ENCODE measurements at places on chromosomes 7 and 10.

GRCh38 chr7:38669965-38670520 is 38.9 kb upstream of the AMPH start:
- no peak for DNase-seq

DNA sequence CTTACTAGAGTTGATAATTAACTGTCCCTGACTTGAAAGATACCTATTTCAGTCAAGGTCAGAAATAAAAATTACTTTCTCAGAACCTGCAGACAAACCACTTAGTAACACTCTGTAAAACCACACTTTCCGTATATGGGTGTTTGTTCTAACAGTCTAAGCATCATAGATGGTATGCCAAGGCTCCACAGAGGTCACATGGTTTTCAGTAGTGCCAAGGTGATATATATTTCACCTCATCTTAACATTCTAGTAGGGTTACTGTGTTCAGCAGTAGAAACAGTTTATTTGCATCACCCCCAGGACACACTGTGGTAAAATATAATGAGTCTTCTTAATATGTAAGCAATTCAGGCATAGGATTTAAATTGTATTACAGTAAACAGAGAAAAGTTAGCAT is 61.5 kb downstream of the KCND2 start:
- no peak for DNase-seq

DNA sequence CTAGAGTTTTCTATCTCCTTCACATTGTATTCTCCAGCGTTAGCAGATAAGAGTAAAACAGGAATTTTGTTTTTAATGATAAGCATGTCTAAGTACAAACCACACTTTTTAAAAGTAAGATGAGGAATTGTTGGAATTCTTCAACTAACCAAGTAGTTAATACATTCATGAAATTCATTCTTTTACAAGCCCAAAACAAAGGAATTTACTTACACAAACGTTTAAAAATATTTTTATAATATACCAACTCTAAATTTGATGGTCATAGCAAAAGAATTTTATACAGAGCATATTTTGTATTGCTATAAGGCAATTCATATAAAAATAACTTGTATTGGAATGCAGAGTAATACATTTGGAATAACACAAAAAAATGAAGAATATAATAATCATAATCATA is 51.3 kb downstream of the TWIST1 start:
- no peak for DNase-seq

DNA sequence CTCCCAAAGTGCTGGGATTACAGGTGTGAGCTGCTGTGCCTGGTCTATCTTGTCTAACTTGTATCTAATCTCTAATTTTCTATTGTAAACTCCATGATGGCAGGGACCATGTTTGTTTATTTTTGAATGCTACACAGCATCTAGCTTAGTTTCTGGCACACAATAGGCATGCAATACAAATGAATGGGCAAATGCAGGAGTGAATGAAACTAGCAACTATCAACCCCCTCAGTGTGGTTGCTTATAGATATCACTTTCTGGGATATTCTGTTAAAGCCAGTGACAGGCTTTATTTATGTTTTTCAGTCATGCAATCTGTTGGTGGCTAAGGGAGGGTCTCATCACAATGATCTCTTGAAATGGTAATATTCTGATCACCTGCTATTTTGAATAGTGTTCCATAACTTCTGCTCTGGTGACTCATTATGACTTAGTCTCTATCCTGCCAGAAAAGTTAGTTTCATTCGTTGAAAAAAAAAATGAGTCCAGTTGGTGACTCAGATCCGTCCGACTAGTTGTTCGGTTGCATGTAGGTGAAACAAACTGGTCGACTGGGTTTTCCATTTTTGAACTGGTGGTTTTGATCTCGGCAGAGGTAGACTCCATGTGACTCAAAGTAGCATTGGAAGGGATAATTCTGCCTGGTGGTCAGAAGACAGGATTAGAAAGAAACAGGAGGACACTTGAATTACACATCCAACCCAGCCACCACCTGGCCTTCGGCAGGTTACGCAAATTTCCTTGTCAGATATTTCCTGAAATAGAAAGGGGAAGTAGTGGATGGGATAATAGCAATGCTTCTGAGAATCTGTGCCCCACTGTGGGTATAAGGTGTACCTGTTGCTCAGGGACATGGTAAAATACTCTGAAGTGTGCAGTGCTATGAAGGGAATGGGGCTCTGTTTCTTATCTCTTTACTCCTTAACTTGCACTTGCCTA is 76.8 kb downstream of the GATA3 start:
- no peak for DNase-seq

DNA sequence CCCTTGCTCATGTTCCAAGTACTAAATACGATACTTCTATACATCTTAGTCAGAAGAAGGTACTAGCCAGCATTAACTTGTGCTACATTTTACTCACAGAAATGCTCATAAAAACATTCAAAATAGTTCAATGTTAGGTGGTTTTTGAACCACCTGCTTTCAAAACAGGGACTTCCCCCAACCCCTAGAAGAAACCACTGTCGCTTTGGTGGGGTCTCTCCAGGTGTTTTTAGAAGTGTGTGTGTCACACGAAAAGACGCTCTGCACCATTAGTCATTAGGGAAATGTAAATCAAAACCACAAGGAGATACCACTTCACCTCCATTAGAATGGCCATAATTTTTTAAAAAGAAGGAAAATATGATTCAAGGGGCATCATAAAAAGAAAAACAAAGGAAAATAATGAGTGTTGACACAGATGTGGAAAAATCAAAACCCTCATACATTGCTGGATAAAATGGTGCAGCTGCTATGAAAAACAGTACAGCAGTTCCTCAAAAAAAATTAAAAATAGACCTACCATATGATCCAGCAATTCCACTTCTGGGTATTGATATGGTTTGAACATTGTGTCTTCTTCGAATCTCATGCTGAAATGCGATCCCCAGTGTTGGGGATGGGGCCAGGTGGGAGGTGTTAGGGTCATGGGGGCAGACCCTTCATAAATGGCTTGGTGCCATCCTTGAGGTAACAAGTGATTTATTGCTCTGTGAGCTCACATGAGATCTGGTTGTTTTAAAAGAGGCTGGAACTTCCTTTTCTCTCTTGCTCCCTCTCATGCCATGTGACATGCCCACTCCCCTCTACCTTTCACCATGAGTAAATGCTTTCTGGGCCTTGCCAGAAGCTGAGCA is 74.2 kb downstream of the MALSU1 start:
- DNase-seq: peak; percentile 37

GRCh38 chr7:43742692-43743091 is 13.4 kb upstream of the COA1 start:
- no peak for DNase-seq

DNA sequence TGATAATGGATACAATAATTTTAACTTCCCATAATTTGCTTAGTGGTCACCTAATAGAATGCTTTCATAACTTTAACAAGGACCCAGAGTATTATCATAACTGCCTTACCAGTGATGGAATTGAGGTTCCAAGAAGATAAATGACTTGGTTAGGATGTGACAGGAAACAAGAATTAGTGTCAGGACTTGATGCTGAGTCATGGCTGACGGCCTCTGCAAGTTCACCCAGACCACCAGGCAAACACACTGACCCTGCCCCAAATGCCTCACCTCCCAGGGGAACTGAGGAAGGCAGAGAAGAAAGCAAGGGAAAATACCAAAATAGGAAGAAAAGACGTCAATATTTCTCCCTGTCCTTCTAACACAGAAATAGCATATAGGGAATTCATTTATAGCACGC is 636.3 kb downstream of the PARD3 start:
- DNase-seq: no peak

- no peak for DNase-seq
Measured at GRCh38 chr7:159051916-159052315, 92.8 kb downstream of the VIPR2 start.

DNA sequence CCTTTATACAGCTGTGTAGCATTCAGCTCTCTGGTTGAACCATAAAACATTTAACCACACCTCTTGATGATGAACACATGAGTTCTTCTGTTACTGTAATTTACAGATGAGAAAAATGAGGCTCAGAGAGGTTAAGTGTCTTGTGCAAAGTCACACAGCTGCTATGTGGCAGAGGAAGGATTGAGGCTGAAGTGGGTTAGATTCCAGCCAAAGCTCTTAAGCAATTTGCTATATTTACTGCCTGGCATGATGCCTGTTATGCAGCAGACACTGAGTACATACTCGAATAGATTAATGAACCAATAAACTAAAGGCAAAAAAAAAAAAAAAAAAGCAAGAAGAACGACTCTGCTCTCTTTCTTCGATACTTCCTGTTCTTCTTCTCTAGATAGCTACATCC is 35.7 kb downstream of the GFRA1 start:
- peak; percentile 17 for DNase-seq

- DNase-seq: no peak
Measured at GRCh38 chr10:24882047-24882698, 70.2 kb downstream of the PRTFDC1 start.

GRCh38 chr7:83054472-83054871 is 108.2 kb downstream of the PCLO start:
- no peak for DNase-seq

- no peak for DNase-seq
Measured at GRCh38 chr7:1245524-1246050, 12.9 kb downstream of the UNCX start.

DNA sequence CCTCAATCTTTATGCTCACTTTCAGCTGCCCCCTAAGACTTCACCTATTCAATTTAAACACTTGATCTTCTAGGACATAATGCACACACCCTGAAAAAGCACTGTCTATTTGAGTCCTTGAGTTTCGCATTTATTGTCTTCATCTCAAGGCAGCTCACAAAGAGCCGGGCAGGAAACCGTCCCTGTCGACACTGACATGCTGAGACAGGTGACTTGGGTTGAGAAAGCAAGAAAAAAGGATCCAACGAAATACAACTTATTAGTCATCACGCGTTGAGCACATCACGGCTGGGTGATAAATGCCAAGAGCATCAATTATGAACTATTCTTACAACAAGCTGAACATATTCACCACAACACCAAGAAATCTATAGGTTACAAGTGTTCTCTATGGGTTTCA is 91.1 kb downstream of the CALN1 start:
- no peak for DNase-seq

GRCh38 chr10:98858525-98858924 is 377.1 kb downstream of the HPSE2 start:
- no peak for DNase-seq

GRCh38 chr10:127935071-127935561 is 28.2 kb downstream of the PTPRE start:
- DNase-seq: no peak

DNA sequence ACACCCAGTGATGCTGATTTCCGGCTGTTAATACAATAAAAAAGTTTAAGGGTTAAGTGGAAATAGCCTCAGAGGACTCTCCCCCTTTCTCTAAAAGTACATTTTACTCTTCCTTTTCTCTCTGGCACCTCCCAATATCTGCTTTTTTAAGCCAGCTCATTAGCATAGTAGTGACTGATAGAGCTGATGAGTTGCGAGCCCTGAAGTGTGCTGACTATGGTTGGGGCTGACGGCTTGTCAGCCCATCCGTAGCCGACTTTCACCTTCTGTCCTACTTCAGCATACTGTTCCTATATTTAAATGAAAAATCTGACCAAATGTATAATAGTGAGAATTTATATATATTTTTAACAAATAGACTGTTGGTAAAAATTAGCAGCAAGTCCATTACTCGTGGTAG is 80.0 kb downstream of the SHH start:
- no peak for DNase-seq

DNA sequence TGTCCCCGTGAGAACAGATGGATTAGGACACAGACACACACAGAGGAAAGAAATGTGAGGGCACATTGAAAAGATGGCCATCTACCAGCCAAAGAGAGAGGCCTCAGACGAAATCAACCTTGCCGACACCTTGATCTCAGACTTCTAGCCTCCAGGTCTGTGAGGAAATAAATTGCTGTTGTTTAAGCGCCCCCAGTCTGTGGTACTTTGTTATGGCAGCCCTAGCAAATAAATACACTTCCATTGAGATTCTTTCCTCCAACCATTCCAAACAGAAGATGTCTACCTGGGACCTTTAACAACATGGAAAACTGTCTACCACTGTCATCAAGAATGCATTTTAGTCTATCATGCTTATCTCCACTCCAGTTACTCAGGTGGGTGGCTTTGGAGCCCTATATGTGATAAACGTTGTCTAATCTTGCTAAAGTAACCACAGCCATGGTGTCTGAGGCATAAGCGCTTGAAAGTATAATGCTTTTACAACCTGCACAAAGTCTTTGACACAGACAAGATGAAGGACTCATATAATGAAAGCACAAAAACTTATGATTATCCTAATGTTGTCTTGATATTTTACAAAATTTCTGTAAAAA is 244.3 kb downstream of the MTERF1 start:
- no peak for DNase-seq

DNA sequence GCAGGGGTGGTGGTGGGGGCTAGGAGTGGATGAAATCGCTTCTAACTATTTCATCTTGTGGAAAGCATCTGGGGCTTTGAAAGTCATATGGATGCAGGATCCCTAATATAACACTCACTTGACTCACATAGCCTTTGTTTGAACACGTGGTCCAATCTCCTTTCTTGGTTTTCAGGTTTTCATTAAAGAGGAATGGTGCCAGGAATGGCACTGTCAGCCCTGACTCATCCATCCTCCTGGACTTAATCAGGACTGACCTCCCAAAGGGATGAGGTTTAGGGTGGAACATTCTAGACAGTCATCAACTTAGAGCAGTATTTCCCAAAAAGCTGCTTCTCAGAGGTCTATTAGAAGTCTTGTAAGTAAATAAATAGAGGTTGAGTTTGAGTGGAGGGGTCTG is 162.0 kb upstream of the PLXNA4 start:
- DNase-seq: no peak

DNA sequence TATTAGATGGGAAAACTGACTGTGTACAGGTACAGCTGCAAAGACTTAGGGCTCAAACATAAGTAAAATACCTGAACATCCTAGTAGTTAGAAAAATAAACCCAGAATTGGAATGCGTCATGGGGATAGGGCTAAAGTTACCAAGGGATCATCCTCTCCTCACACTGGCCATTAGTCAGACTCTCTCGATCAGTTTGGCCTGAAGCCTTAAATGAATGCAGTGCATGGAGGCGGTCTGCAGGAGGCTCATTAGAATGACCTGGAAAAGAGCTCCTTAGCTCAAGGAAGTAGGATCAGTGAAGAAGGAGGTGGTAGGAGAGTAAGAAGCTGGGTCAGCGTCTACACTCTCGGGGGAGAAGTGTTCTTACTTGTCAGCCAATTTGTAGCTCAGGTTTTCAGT is 35.3 kb downstream of the DENND2A start:
- DNase-seq: no peak

- DNase-seq: no peak
Measured at GRCh38 chr10:61356354-61356753, 96.8 kb downstream of the TMEM26 start.

DNA sequence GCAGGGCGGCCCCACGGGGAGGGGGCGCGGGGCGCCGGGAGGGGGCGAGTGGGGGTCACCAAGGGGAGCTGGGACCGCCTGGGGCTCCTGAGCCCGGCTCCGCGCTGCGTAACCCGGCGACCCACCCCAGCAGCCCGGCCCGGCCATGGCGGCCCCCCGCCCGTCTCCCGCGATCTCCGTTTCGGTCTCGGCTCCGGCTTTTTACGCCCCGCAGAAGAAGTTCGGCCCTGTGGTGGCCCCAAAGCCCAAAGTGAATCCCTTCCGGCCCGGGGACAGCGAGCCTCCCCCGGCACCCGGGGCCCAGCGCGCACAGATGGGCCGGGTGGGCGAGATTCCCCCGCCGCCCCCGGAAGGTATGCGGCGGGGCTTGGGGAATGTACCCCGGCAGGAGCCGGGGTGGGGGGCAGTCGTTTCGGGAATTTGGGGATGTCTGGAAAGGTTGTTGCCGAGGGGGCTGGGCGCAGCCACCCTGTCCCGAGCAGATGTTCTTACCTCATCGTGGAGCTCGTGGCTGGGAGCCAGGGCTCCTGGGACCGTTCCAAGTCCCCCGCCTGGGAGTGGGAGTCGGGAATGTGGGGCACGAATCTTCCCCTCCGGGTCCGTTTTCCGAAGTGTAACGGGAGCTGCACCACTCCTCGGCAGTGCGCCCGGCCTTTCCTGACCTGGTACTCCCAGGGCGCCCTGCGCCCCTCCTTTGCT is 431 bp downstream of the ZYX start:
- DNase-seq: peak; percentile 30

Data from NCI-H1092 (cell line).